Cardiac muscle cell (in vitro differentiated cells and primary cell): ENCODE measurements at places on chromosomes 5 and 9. TPM values are rescaled to one million over a fixed set of nuclear protein-coding genes. Genes with fewer than 3 reads are reported as not detected.

DNA sequence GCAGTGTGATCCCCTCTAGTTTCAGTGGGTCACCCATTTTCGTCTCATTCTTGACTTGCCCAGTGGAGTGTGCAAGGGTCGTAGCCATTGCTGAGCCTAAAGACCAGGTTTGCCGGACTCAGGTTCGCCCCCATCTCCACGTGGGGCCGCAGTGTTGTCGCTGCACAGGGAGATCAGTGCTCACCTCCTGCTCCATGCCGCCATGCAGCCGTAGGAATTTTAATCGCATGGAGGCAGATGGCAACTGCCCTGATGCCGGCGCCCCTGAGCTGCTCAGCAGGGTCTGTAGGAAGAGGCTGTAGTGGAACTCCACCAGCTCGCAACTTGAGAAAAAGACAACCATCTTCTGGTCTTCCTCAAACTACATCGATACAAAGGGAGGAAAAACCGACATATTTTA lies 24.1 kb downstream of the DDX31 start:
- no peak for DNase-seq

GRCh38 chr5:59125011-59125961 lies 542.4 kb downstream of the RAB3C start:
- DNase-seq = peak; percentile 46

GRCh38 chr9:83959061-83959460 lies 21.0 kb downstream of the HNRNPK start:
- DNase-seq = peak; percentile 72

Gene PCDHB9
- 2.5 and 2.9 TPM in 2 replicates for polyA plus RNA-seq

Gene COQ4
- 75.1 and 81.1 TPM in 2 replicates for polyA plus RNA-seq

GRCh38 chr9:92312887-92313623 lies 12.1 kb downstream of the NOL8 start:
- DNase-seq = peak; percentile 31

- no peak for DNase-seq
Measured at GRCh38 chr5:124614105-124614504, 132.3 kb downstream of the ZNF608 start.

DNA sequence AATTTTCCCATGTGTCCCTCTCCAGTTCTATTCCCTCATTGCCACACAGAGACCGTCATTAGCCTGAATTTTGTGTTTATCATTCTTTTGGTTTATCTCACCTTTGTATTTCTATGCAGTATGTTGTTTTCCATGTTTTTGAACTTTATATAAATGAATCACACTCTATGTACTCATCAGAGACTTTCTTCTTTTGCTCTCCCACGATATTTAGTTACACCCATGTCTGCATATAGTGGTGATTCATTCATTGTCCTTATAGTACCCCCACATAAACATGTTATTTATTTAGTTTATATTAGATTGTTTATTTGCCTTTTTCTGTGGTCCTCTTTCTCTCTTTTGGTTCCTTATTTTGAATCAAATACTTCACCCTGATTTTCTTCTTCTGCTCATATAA lies 199.7 kb downstream of the FSTL4 start:
- DNase-seq = no peak

GRCh38 chr5:74143721-74144330 lies 496.7 kb downstream of the ENC1 start:
- no peak for DNase-seq

- DNase-seq = peak; percentile 32
Measured at GRCh38 chr5:7876867-7877266, 7.9 kb downstream of the MTRR start.

Gene RASGEF1C
- 1.8 and 2.5 TPM in 2 replicates for polyA plus RNA-seq

DNA sequence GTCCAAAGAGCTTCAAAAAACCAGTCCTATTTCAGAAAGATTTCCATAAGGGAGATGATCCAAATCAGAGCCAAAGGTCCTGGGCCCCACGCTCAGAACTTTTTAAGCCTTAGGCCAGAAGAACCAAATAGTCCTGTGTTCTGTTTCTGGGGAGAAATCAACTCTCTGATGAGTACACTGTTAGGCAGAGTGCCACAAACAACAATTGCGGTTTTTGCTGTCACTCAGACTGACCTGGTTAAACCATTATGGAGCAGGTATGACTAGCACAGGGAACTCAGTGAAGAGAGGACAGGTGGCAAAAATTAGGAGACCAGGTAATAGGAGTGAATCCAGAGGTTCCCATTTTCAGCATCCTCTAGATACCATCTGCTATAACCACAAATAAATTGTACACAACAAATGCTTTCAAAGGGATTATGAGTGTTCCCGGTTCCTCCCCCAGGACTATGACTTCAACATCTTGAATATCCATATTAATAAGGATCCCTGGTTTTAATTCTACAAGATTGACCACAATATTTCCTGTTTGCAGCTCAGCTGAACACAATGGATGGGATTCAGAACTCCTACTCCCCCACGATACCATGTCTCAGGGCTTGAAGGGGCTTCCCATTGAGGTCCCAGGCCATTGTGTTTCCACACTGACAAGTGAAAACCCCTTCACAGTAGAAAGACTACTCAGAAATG lies 52.1 kb upstream of the FREM1 start:
- peak; percentile 17 for DNase-seq

Gene ATP6V1G1
- polyA plus RNA-seq = 258 and 280 TPM in 2 replicates

Gene TNFSF8
- polyA plus RNA-seq = not detected in 2 replicates

- peak; percentile 52 for DNase-seq
Measured at GRCh38 chr9:98365227-98365669, 109.8 kb upstream of the TBC1D2 start.

GRCh38 chr5:11941566-11941965 lies 37.3 kb upstream of the CTNND2 start:
- no peak for DNase-seq

DNA sequence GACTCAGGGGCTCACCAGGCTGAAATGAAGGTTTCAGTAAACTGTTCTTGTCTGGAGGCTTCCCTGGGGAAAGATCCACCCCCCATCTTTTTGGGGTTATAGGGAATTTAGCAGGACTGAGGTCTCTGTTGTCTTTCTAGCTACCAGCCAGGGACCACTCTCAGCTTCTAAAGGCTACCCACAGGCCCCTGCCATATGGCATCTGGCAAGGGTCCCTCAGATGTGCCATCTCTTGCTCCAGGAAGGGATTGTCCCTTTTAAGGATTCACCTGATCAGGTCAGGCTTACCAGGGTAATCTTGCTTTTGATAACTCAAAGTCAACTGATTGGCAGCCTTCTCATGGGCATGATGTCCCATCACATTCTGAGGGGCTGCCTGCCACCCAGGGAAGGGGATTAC lies 65.0 kb downstream of the NSUN2 start:
- DNase-seq = no peak

Gene SLC22A4
- 0.32 and 1.0 TPM in 2 replicates for polyA plus RNA-seq

GRCh38 chr9:70511858-70512257 lies 97.4 kb upstream of the KLF9 start:
- DNase-seq = no peak

Gene P4HA2
- 51.7 and 65.5 TPM in 2 replicates for polyA plus RNA-seq

- DNase-seq = peak; percentile 92
Measured at GRCh38 chr5:54663866-54664265, 146.3 kb downstream of the SNX18 start.

Gene GHR
- 2.2 and 3.9 TPM in 2 replicates for polyA plus RNA-seq

GRCh38 chr5:134503937-134504437 lies 21.5 kb upstream of the JADE2 start:
- DNase-seq = no peak

Gene PCDHGB4
- polyA plus RNA-seq = 9.9 and 12.5 TPM in 2 replicates

DNA sequence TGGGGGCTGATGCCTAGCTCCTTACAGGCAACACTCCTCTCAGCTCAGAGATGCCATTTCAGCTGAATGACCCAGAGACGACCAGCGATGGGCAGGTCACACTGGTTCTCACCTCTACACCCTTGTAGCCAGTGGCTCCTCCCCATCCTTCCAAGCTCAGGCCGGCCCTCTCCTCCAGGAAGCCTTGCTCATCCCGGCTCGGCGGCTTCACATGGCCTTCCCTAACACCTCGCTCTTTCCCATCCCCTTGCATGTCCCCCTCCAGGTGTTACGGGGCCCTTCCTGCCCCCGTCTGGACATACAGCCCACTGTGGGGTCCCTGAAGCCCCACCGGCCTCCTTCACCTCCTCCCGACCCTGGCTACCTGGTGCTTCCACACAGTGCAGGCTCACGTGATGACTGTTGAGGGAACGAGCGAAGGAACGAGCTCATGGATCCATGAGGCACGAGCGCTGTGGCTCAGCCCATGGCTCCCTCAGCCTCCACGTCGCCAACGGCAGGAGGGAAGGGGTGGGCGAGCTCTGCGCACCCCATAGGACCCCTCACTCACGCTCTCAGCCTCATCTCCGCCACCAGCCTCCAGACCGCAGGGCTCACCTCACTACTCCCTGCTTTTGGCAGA lies 45.7 kb downstream of the SARDH start:
- no peak for DNase-seq

Gene TMEM252
- polyA plus RNA-seq = 0.76 TPM in 1 of 2 replicates, not detected in the other

Gene ENHO
- polyA plus RNA-seq = 8.7 and 13.1 TPM in 2 replicates

- no peak for DNase-seq
Measured at GRCh38 chr5:139401546-139401945, 2.3 kb downstream of the SPATA24 start.

GRCh38 chr9:125611121-125611765 lies 95.8 kb downstream of the MAPKAP1 start:
- no peak for DNase-seq

Gene PCDHGA5
- 0.09 TPM in 1 of 2 replicates, not detected in the other for polyA plus RNA-seq

Gene CDHR2
- 0.59 and 1.4 TPM in 2 replicates for polyA plus RNA-seq

DNA sequence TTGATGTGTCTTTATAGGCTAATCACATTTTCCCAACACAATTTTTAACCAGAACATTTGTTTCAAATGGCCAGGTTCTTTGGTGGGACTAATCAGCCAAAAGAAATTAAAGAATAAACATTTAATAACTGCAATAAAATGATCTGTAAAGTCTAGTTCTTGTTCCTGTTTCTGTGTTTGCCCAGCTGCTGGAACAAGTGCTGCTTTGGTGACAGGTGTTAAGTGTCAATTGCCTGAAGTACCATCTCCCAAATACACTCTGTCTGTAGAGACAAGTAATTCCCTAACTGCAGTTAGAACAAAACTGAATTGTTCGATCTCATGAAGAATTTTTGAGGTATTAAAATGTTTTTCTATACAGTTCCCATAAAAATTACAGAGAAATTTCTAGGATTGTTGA lies 402.3 kb upstream of the CHD1 start:
- no peak for DNase-seq

Gene ELOVL7
- 0.64 and 1.6 TPM in 2 replicates for polyA plus RNA-seq

GRCh38 chr5:16863469-16863946 lies 72.6 kb downstream of the MYO10 start:
- no peak for DNase-seq

Gene PPP3R2
- polyA plus RNA-seq = not detected in 2 replicates

DNA sequence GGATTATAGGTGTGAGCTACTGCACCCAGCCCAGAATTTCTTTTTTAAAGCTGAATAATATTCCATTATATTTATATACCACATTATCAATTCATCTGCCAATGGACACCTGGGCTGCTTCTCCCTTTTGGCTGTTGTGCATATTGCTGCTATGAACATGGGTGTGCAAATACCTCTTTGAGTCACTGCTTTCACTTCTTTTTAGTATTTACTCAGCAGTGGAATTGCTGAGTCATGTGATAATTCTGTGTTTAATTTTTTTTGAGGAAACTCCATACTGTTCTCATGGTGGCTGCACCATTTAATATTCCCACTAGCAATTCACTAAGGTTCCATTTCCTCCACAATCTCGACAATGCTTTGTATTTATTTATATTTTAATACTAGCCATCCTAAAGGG lies 36.1 kb upstream of the KIF4B start:
- DNase-seq = no peak

DNA sequence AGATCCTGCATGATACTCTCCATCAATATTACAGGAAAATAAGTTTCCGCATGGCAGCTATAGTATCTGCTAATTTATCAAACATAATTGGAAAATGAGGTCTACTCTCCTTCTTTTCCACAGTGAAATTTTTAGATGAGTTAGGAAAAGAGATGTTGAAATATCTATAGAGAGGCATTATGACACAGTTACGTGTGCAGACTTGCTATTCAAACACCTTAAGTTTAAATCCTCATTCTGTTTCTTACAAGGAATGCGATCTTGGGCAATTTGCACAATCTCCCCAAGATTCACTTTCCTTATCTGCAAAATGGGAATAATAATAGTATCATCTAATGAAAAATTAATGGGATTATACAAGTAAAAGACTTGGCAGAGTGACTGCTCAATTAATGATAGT lies 91.7 kb upstream of the SLCO6A1 start:
- no peak for DNase-seq

DNA sequence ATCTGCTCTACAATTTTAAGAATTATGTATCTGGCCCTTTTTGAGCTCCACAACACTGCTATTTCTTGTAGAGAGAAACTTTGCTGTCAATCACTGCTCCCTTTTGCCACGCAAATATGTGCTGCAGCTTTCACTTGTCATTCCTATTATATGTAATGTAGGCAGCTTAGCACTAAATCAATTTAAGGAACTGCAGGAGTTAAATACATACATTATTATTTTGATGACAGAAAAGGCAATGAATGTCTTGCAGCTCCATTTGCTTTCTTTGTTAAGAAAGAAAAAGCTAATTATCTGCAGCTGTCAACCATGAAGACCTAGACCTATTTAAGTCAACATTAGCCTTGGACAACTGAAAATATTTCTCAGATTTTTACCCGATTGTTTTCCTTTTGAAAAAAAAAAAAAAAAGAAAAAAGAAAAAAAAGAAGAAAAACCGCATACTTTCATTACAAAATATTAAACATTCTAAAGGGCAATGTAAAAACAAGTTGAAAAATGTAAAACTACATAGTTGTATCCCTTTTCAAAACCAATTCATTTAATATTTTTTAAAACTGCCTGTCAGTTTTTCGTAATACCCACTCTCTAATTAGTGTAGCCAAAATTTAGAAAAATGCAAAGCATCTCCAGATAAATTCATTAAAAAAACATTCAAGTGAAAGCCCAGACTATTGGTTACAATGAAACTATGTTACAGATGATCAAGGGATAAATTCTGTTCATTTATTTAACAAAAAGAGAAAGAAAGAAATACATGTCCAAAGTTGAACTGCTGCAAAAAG lies 57.2 kb downstream of the RFX3 start:
- no peak for DNase-seq

Gene SLC45A2
- polyA plus RNA-seq = 0.32 TPM in 1 of 2 replicates, not detected in the other

DNA sequence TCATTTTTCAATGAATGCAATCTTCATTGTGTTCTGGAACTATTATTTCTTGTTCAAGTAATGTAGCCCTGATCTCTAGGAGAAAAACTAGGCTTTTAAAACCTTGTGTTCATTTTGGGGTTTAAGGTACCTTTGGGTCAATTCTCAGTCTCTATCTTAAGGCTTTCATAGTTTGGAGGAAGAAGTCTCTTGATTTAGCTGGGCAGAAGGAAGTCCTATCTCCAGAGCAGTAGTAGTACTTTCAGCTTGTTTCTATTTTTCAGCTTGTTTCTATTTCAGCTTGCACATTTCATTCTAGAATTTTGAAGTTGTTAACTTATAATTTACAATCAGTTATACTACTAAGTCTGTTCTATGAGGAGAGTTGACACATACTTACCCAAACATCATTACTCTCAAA lies 15.2 kb downstream of the CSNK1G3 start:
- no peak for DNase-seq

GRCh38 chr5:91150234-91150633 lies 232.9 kb downstream of the ARRDC3 start:
- no peak for DNase-seq

DNA sequence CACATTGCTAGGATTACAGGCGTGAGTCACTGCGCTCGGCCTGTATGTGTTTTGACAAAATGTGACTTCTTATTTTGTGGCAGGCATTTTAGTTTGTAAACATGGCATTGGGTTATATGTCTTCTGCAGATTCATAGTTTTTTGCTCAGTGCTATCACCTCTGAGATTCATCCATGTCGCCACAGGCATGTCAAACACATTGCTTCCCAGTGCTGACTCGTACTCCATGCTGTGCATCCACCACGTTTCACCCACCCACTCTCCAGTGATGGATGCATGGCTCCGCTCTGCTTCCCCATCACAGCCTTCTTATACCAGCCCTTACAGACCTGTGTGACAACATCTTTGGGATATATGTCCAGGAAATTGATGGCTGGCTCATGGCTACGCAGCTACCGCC lies 158.8 kb downstream of the GAS1 start:
- no peak for DNase-seq
